ENCODE measurements at places on chromosomes 2 and 18. TPM values are rescaled to one million over a fixed set of nuclear protein-coding genes. Genes with fewer than 3 reads are reported as not detected.

DNA sequence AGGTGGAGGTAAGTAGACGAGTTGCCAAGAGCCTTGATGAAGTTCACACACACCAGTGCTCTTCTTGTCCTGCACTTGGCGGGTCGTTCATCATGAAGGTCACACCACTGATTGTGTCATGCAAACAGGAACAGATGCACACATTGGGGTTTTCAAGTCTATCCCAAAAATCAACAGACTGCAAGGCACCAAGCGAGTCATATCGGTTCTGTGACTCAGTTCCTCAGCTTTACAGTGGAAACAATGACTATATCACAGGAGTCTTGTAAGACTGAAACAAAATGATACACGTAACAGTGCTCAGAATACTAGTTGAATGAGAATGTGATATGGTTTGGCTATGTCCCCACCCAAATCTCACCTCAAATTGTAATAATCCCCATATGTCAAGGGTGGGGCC lies 526.9 kb upstream of the ID2 start:
- no peaks in the 10 kb centered on the region for H3K27me3 ChIP-seq
- peak; percentile 70 for DNase-seq
- H3K27ac ChIP-seq: peak overlapping the region; percentile 86
- H3K4me1 ChIP-seq: peaks cover 73% of the 10 kb centered on the region
- peaks cover 32% of the 10 kb centered on the region for H3K36me3 ChIP-seq

Gene LCT
- 0.33 TPM for total RNA-seq

- no peaks in the 10 kb centered on the region for H3K4me1 ChIP-seq
- peaks cover 52% of the 10 kb centered on the region for H3K27me3 ChIP-seq
- no peak overlapping the region for H3K4me3 ChIP-seq
Observed at GRCh38 chr2:75465317-75465984, 95.3 kb downstream of the EVA1A start.

Gene SKA1
- 38.0 TPM for total RNA-seq

DNA sequence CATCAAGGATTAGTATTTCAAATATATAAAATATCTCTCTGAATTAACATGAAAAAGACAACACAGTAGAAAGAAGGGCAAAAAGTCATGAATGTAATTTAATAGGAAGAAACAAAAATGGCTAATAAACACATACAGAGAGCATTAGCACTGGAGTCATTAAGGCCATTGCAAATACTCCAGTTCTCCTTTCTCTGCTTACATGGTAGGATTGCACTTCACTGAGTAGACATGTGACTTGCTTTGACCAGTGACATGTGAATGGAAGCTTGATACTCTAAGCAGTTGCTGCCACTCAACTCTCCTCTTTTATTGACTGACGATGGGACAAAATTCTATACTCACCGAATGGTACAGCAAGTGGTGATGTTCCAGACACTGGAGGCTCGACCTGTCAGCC lies 153.9 kb upstream of the LGALSL start:
- peaks cover 4% of the 10 kb centered on the region for H3K36me3 ChIP-seq
- DNase-seq: no peak
- peaks cover 43% of the 10 kb centered on the region for H3K27me3 ChIP-seq
- peaks cover 23% of the 10 kb centered on the region for H3K4me1 ChIP-seq
- H3K27ac ChIP-seq: no peak overlapping the region

GRCh38 chr2:145849466-145849865 lies 1329.5 kb upstream of the ZEB2 start:
- H3K27ac ChIP-seq: no peak overlapping the region
- DNase-seq: no peak
- H3K4me3 ChIP-seq: no peak overlapping the region
- H3K36me3 ChIP-seq: no peaks in the 10 kb centered on the region
- H3K4me1 ChIP-seq: no peaks in the 10 kb centered on the region

- H3K27me3 ChIP-seq: no peaks in the 10 kb centered on the region
- no peak overlapping the region for H3K4me3 ChIP-seq
- H3K36me3 ChIP-seq: peaks cover 27% of the 10 kb centered on the region
Observed at GRCh38 chr2:157376041-157376440, 50.4 kb upstream of the ERMN start.

GRCh38 chr2:43718530-43719124 lies 42.4 kb upstream of the C1GALT1C1L start:
- H3K27ac ChIP-seq: no peak overlapping the region
- no peaks in the 10 kb centered on the region for H3K4me1 ChIP-seq
- no peak overlapping the region for H3K4me3 ChIP-seq
- H3K36me3 ChIP-seq: no peaks in the 10 kb centered on the region

Gene CRYBA2
- total RNA-seq: not detected
